ENCODE measurements at places on chromosomes 3 and 15. TPM values are rescaled to one million over a fixed set of nuclear protein-coding genes. Genes with fewer than 3 reads are reported as not detected.

GOLGA6L7 gene
- total RNA-seq: not detected

GRCh38 chr3:135165260-135165659, 370.2 kb downstream of the EPHB1 start:
- DNase-seq: no peak
- H3K4me3 ChIP-seq: no peak overlapping the region
- H3K27me3 ChIP-seq: no peaks in the 10 kb centered on the region
- H3K4me1 ChIP-seq: no peaks in the 10 kb centered on the region
- no peak overlapping the region for H3K27ac ChIP-seq

MYH15 gene
- 0.35 TPM for total RNA-seq

- no peak overlapping the region for H3K27ac ChIP-seq
- no peak overlapping the region for H3K4me3 ChIP-seq
- no peaks in the 10 kb centered on the region for H3K4me1 ChIP-seq
- H3K27me3 ChIP-seq: no peaks in the 10 kb centered on the region
Observed at GRCh38 chr3:65231544-65231943, 543.7 kb upstream of the ADAMTS9 start.

DNA sequence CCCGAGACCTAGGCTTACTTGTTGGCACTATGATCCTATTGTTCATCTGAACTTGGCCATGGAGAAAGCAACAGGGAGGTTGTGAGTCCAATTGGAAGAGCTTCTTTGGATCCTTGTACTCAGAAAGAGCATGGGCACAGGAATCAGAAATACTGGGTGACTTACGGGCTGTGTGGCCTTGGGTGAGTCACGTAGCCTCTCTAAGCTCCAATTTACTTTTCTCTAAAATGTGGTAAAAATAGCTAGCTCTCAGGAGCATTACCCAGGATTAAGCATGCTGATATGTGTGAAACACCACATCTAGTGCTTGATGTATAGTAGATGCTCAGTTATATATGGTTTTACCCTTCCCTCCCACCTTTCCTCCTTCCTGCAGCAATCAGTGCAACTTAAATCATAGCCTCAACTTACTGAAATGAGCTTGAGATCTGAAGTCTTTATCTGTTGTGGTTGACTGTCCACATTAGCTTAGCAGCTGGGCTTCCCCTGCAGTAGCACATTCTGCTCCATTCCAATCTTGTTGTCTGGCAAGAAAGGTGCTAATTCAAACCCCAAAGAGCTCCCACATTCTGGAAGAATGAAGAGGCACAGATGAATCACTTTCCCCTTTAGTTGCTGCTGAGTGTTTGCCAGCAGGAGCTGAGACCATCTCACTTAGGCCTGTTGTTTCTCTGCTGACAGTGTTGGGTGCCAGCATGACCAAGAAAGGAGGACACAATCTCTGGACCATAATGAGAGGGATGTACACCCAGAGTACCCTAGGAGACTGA, 299.1 kb upstream of the TRIM42 start:
- H3K27ac ChIP-seq: no peak overlapping the region
- DNase-seq: no peak
- H3K27me3 ChIP-seq: no peaks in the 10 kb centered on the region
- no peaks in the 10 kb centered on the region for H3K36me3 ChIP-seq
- no peak overlapping the region for H3K4me3 ChIP-seq

DNA sequence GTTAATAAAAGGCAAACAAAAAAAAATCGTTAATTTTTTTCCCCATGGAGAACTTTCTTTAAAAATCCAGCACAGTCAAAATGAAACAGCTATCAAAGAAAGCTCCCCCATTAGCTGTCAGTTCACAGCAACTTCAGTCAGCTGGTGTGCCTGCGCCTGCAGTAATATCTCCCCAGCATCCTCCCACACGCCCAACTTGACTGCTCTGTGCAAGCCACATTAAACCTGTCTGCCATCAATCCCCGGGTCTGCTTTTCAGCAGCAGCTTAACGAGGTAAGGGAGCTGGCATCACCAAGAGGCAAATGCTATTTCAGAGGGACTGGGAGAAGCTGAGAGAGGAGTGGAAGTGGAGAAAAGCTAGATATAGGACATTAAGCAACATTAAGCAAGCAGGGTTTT, 337.5 kb downstream of the GAP43 start:
- H3K4me1 ChIP-seq: no peaks in the 10 kb centered on the region
- H3K27ac ChIP-seq: no peak overlapping the region
- no peaks in the 10 kb centered on the region for H3K27me3 ChIP-seq
- H3K36me3 ChIP-seq: no peaks in the 10 kb centered on the region

DNA sequence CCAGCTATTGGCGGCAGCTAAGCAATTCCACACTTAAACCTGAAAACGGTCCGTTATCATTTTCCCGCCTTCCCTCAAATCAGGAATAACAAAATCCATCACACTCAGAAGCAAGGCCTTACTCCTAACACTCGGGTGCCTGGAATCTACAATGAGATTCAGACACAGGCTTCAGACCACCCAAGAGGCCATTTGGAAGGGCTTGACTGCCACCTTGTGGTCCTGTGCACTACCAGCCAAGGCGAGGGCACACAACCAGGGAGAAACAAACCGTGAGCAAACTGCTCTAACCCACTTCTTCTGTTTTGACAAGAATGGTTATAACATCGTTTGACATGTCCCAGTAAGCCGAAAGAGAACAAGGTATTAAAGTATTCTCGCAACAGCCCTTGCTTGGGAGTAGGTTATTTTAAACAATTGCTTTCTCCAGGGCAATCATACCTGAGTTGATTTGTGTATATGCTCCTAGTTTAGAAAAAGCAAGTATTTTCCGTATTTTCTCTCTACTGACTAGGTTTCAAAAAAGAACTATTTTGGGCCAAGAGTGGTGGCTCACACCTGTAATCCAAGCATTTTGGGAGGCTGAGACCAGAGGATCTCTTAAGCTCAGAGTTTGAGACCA, 40.1 kb upstream of the TAFA4 start:
- no peaks in the 10 kb centered on the region for H3K4me1 ChIP-seq
- H3K4me3 ChIP-seq: no peak overlapping the region
- peaks cover 8% of the 10 kb centered on the region for H3K36me3 ChIP-seq
- peak; percentile 36 for DNase-seq

- no peaks in the 10 kb centered on the region for H3K27me3 ChIP-seq
- no peak overlapping the region for H3K27ac ChIP-seq
- no peak for DNase-seq
- H3K4me3 ChIP-seq: no peak overlapping the region
- H3K4me1 ChIP-seq: no peaks in the 10 kb centered on the region
Observed at GRCh38 chr3:109081746-109082510, 36.0 kb downstream of the MORC1 start.

ACTRT3 gene
- total RNA-seq: 0.47 TPM
